GM12891 (cell line): ENCODE measurements at places on chromosomes 6 and 20.

GRCh38 chr6:91569071-91569470, 982.2 kb upstream of the MAP3K7 start:
- no peak for DNase-seq

GRCh38 chr6:163338671-163339405, 75.7 kb upstream of the QKI start:
- DNase-seq, result no peak

GRCh38 chr6:143707697-143708096, 29.9 kb downstream of the PHACTR2 start:
- DNase-seq, result no peak

DNA sequence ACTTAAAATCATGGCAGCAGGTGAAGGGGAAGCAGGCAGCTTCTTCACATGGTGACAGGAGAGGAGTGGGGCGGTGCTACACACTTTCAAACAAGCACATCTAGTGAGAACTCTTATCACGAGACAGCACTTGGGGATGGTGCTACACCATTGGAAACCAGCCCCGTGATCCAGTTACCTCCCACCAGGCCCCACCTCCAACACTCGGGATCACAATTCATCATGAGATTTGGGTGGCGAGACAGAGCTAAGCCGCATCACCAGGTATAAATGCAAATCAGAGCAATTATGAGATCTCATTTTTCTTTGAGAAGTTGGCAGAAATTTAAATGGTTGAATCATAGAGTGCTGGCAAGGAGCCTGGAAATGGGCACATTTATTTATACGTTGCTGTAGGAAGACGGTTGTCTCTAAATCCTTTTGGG, 31.4 kb downstream of the IGF2R start:
- DNase-seq, result no peak

GRCh38 chr20:60352596-60352995, 394.4 kb downstream of the CDH26 start:
- DNase-seq, result no peak

DNA sequence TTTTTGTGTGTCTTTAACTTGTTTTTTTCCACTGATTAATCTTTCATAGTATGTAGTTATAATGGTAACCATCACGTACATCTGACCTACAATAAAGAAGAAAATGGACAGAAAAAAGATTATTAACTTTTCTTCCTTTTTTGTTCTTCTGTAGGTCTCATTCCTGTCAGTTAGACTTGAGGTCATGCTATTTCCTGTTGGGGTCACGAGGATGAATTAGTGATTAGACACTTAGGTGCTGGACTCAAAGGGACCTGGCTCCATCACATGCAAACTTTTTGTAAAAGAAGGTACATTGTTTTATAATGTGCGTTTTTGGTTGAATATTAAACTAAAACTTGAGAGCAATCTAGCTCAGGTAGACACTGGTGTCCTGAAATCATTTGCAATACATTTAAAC, 14.8 kb downstream of the MARCKS start:
- DNase-seq, result no peak

DNA sequence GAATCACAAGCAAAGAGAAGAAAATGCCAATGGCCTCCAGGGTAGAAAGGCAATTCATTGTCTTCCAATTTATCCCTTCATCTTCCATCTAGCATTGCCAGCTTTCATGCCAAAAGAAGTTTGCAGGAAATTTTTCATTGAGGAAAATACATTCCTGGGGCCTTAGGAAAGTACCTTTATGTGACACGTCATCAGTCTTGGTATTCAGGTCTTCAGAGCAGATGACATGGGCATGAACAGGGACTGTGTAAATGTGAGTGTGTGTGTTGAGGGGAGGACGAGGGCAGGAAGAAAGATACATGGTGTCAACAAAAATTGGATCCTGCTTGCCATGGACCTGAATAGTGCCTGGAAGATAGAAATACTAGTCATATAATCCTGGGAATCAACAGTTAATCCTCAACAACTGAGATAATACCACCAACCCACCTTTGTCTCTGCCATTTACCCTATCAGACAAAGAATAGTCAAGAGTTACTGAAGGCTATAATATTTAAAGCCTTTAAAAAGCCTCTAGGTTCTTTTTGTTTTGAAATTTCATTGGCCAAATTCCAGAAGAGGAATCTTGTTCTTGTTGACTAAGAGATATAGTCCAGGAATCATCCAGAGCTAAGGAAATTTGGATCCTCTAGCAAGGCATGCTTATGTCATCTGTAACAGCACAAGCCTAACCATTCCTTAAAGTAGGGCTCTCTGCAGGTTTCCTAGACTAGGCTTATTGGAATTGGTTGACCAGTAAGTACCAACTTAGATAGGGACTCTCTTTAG, 405.8 kb upstream of the SASH1 start:
- DNase-seq, result no peak

DNA sequence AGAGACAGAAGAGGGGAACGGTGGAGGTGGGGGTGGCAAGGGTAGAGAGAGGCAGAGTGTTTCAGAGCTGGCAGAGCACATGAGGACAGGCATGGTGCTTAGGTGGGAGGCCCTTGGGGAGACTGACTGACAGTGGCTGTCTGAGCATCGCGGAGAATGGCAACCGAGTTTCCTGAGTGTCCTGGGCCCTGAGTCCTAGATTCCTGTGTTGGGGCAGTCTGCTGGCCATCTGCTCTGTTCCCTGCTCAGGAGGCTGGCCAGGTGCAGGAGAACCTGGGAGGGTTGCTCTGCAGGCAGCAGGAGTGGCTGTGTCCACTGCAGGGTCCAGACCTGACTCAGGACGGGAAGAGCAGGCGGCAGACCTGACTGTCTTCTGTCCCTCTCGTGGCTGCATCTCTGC, 248.9 kb downstream of the LRFN2 start:
- DNase-seq, result no peak

- DNase-seq, result no peak
Observed at GRCh38 chr20:9130521-9130920, 61.6 kb downstream of the PLCB4 start.

DNA sequence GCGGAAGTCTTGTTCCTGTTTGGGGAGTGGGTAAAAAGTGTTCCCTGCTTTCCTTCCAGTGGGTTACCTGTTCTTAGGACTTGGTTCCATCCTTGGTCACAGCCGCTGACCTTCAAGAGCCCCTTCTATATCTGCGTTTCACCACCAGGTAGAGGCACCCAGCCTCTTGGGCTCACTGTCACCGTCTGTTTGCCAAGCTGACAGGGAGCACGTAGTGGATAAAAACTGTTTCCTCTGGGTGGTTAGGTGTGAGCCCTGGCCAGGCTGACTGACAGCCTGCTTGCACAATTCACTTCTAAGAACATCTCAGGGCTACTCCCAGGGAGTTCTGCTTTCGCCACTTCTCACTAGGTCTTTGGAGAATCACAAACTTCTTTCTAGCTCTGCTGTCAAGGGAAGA, 1.8 kb upstream of the JPH2 start:
- DNase-seq, result no peak

DNA sequence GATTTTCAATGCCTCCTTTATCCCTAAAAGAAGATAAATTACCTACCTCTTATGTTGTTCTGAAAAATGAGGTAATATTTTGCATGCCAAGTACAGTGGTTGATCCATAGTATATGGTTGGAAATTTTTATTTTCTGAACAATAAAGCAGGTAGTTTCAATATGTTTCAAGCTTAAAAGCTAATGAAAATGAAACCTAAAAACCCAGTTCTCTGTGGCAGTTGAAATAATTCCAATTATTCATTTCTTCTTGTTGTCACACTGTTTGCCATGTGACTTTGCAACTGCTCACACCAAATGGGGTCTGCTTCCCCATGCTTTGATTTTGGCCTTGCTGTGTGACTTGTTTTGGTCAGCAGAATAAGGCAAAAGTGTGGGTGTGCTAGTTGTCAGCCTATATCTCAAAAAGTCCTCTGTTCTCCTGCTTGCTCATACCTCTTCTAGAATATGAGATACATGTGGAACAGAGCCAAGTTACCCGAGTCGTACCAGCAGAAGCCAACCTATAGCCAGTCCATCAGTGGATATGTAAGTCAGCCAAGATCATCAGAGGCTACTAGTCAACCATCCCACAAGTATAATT, 197.2 kb upstream of the THEMIS start:
- no peak for DNase-seq

- no peak for DNase-seq
Observed at GRCh38 chr6:121944354-121944753, 455.1 kb upstream of the HSF2 start.

GRCh38 chr6:148495029-148495428, 152.4 kb downstream of the SASH1 start:
- DNase-seq, result no peak

DNA sequence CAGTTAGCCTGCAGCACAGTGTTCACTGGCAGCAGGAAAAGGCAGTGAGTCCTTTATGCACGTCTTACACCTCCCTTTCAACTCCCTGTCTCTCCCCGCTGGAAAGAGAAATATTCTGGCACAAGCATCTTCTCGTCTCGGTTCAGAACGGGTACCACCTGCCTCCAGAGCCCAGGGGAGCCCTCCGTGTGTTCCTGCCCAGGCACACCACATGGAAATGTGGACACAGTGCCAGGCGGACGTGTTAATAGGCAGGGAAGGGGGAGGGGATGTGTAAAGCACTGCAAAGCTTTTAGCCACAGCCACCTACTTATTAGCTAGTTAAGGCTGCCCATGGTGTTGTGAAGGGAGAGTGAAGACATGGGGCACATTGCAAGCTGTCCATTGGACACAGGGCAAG, 219.7 kb downstream of the FARS2 start:
- no peak for DNase-seq

- no peak for DNase-seq
Observed at GRCh38 chr6:135181333-135182070, 394 bp downstream of the MYB start.

DNA sequence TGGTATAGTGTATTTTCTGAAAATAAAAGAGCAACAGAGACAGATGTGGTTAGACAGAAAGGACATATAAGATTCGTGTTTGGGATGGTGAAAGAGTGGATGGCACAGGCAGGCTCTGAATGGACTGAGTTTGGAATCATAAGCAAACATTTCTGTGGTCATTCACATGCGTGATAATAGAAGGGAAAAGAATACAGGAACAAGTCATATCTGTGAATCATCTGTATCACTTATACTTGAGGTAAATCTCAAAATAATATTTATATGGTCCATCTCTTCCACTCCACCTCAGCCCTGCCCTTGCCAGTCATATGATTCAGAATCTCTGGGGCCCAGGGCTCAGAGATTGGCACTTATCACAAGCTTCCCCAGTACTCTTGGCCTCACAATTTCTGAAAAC, 535.1 kb downstream of the BCKDHB start:
- no peak for DNase-seq

- DNase-seq, result no peak
Observed at GRCh38 chr20:58416835-58417234, 27.8 kb downstream of the VAPB start.

DNA sequence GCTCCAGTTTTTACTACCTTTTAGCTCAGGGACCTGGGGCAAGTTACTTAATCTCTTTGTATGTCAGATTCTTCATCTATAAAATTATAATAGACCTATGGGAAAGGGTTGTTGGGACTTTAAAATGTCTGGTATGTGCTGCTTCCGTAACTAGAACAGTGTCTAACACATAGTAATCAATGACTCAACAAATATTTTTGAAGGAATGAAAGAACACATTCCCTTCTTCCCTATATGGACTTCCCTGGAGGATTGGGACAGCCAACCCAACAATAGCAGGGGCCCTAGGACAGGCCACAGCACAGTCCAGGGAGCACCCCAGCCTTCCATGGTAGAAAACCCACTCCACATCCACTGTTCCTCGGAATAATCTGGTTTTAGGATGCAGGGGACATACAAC, 50.7 kb upstream of the TPD52L1 start:
- DNase-seq, result no peak

DNA sequence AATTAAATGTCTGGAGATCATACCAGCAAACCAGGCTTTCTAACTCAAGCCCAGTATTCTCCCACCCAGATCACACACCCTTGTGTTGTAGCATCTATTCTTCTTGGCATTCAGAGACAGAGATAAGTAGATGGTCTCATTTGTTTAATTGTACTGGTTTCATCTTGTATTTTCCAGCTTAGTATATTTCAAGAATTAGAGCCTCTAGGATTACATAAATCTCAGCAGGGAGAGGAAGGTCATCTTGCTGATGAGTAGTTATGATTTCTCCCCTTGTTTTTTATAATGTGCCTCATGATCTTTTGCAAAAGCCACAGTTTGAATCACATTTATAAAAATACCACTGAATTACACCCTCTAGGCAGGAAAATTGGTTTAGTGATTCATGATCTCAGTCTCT, 106.6 kb upstream of the NRSN1 start:
- no peak for DNase-seq

GRCh38 chr20:50590348-50590664, 80.1 kb downstream of the PTPN1 start:
- DNase-seq, result no peak

DNA sequence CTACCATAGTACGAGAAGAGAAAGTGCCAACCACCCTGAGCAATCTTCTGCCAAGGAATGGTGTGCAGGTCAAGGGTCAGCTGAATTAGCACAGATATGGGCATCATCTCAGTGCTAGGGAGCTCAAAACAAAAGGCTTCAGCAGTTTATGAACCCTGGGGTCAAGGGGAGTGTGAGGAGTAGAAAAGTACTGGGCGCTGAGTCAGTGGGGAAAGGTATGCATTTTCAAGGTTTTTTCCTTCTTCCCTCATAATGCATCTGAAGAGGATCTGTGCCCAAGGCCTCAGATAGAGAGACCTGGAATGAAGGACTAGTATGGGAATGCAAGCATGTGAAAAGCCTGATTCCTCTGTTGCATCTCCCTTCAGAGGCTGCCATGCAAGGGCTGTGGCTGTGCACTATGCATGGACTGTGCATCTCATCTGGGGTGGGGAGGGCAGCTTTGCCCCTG, 81.7 kb downstream of the PERP start:
- DNase-seq, result no peak

DNA sequence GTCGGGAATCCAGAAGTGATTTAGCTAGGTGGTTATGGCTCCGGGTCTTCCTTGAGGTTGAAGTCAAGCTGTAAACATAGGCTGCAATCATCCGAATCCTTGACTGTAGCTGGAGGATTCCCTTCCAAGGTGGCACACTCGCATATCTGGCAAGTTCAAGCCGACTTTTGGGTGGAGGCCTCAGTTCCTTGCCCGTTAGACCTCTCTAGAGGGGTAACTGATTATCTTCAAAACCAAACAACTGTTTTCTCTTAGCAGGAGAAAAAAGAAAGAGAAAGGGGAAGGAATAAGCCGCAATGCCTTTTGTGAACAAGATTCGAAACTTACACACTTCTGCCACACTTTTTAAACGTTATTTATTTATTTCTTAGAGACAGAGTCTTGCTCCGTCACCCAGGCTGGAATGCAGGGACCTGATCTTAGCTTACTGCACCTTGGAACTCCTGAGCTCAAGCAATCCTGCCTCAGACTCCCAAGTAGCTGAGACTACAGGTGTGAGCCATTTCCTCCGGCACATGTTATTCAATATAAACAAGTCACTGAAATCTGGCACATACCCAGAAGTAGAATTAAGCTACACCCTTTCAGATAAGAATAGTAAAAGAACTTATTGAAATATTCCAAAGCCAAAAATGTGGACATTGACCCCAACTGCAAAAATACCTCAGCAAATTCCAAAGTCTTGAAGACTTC, 76.3 kb downstream of the HFE start:
- DNase-seq, result no peak

DNA sequence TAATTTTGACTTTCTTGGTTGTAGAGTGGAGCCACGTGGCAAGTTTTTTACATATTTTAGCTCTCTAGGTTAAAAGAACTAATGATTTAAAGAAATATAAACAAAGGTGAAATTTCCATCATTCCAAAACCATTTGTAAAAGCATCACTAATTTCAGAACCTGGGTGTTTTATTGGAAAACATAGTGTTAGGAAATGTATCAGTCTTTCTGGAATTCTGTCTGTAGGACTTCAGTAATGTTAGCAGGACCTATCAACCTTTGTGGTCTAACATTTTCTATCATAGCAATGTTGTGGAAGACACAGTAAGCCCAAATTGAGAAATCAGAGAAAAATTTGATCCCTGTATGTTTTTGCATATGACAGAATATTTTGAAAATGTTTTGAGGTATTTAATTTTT, 28.3 kb downstream of the L3MBTL3 start:
- no peak for DNase-seq
